ENCODE measurements at places on chromosomes 13 and 19.

GRCh38 chr13:66222926-66223325 lies 1007.2 kb downstream of the PCDH9 start:
- no peak for DNase-seq

- no peak for DNase-seq
Measured at GRCh38 chr13:111792956-111793355, 274.0 kb upstream of the SOX1 start.

DNA sequence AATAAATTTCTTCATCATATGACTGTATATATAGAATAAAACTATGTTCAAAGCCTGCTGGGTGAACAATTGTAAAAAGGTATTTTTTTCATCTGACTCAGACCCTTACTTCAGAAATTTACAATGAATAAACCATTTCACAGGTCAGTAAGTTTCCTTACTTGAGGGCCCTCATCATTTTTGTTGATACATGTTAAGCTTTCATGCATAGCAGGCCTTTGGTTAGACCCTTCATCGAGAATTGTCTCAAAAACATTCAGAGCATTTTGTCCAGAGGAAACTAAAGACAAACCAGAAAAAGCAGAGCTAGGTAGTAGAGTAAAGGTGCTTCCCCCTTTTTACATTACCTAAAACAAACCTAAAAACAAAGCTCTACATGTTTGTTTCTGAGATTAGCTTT lies 46.2 kb downstream of the FNDC3A start:
- DNase-seq, result no peak

GRCh38 chr19:46350029-46350757 lies 3.3 kb downstream of the PPP5C start:
- no peak for DNase-seq

DNA sequence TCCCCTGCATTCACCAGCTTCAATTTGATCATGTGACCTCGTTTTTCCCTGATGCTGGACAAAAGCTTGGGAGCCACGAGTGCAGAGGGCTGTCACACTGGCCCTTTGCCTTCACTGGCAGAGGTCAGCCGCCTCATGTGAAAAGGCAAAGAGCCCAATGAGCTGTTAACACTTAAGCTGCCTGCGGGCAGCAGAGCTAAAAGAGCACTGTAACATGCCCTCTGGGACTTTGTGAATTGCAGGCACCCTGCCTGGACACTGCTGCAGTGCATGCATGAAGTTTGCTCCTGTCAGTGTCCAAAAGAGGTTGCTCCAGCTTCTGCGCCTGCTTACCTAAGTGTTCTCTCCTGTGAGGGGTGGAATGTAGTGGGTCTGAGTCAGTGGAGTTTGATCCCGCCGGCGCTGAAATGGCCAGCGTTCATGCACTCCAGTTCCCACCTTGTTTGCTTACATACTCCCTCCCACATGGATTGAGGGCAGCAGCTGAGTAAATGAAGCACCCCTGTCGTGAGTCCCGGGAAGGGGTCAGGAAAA lies 193.7 kb downstream of the RFC3 start:
- DNase-seq, result no peak

DNA sequence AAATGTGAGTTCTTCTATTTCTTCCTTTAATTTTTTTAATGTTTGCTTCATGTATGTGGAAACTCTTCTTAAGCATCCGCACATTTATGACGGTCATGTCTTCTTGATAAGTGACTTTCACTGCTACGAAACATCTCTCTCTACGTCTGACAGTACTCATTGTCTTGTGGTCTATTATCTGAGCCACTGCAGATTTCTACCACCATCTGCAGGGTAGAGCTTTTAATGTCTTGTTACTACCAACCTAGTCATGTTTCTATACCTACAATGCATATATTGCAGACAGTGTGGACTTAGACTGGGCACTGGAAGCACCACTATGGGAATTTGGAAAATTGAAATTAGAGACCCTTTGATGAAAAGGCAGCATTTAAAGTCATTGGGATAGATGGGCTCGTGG lies 75.4 kb upstream of the ARHGEF7 start:
- DNase-seq, result no peak

DNA sequence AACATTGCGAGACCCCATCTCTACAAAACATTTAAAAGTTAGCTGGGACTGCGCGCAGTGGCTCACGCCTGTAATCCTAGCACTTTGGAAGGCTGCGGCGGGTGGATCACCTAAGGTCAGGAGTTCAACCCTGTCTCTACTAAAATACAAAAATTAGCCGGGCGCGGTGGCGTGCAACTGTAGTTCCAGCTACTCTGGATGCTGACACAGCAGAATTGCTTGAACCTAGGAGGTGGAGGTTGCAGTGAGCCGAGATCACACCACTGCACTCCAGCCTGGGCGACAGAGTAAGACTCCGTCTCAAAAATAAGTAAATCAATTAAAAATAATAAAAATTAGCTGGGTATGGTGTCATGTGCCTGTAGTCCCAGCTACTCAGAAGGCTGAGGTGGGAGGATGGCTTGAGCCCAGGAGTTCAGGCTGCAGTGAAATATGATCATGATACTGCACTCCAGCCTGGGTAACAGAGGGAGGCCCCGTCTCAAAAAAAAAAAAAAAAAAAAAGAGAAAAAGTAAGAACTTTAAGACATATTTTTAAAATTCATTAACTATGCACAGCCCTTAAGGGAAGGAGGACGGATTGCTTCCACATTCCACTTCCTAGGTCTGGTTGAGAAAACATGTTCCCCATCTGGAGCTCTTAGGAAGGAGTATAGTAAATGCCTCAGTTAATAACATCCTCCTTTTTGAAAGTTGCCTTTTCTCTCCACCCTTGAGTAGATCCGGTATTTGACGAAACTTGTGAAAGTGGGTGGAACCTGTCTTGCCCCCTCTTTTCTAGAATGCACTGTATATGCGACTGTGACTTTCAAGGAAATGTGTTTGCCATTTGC lies 26.1 kb downstream of the EXOC3L2 start:
- no peak for DNase-seq

DNA sequence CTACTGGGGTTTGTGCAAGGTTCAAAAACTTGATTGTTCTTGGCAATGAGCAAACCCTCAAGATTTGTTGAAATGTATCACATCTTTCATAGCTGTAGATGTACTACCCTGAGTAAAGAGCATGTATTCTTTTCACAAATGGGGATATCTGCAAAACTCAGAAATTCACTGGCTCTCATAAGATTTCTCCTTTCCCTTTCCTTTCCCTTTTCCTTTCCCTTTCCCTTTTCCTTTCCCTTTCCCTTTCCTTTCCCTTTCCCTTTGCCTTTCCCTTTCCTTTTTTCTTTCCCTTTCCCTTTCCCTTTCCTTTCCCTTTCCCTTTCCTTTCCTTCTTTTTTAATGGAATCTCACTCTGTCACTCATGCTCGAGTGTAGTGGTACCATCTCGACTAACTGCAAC lies 69.1 kb downstream of the FNDC3A start:
- no peak for DNase-seq

DNA sequence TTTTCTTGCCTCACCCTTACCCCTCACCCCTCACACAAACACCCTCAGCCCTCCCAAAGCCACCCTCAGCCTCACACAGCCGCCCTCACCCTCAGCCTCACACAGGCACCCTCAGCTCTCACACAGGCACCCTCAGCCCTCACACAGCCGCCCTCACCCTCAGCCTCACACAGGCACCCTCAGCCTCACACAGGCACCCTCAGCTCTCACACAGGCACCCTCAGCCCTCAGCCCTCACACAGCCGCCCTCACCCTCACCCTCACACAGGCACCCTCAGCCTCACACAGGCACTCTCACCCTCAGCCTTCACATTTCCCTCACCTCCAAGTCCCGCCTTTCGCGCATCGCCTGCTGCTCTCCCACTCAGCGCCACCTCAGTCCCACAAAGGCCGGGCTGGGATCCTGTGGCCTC lies 287 bp upstream of the ZSCAN22 start:
- no peak for DNase-seq

GRCh38 chr19:1616396-1616795 lies 11.1 kb upstream of the UQCR11 start:
- DNase-seq, result no peak

GRCh38 chr19:13823256-13823655 lies 28.0 kb downstream of the ZSWIM4 start:
- no peak for DNase-seq

DNA sequence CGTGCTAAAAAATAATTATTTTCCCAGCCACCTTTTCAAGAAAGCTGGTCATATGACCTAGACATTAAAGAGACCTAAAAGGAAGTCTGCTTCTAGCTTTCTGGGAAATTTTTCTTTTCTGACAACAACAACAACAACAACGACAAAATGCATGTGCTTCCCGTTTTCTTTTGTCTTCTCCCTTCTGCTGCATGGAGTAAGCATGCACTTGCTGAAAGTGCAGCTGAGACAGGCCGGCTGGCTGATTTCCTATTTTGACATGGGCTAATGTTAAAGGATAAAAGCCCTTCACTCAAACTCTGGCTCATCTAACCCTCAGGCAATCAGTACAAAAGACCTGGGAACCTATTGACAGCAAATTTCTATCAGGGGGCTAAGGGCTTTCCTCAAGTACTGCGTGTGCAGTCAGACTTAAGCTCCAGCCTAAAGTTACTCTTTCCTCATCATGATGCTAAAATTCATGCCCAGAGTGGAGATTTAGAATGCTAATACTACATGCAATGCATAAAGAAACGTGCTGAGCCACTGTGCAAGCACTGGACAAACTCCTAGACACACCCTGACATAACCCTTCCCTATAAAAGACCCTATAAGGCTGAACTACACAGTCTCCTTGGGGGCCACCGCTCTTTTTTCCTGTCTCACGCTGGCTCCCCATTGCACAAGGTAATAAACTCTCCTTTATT lies 811.1 kb downstream of the UQCRFS1 start:
- no peak for DNase-seq

- DNase-seq, result no peak
Measured at GRCh38 chr13:52797176-52797575, 51.3 kb downstream of the PCDH8 start.

DNA sequence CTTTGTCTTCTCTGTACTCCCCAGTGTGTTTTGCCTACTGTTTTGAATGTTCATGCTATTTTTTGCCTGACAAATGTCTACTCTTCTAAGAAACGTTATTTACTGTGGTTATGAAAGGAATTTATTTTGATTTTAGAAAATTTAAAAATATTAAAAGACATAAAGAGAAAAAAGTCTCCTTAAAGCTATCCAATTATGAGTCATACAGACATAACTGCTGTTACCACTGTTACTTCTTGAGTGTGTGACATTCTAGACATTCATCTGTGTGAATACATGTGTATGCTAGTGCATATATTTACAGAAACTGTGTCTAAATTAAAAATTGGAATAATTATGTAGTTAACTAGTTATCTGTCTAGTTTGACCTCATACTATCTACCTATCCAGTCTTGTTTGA lies 187.6 kb upstream of the SGCG start:
- DNase-seq, result no peak

DNA sequence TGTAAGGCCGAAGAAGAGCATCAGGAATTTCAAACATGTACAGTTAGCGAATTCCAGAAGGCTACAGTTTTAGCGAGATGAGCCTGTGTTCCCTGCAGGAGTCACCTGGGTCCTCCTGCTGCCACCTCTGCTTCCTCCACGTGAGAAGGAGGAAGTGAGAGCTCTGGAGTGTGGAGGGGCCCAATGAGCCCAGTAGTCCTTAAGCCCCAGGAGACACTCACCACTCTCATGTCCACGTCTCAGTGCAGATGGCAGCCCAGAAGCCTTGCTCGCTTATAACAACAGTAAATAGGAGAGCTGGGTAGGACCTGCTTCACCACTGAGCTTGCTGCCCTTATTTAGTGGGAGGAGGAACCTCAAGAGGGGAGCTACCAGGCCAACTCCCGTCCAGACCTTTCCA lies 44.3 kb downstream of the SERP2 start:
- DNase-seq, result no peak

DNA sequence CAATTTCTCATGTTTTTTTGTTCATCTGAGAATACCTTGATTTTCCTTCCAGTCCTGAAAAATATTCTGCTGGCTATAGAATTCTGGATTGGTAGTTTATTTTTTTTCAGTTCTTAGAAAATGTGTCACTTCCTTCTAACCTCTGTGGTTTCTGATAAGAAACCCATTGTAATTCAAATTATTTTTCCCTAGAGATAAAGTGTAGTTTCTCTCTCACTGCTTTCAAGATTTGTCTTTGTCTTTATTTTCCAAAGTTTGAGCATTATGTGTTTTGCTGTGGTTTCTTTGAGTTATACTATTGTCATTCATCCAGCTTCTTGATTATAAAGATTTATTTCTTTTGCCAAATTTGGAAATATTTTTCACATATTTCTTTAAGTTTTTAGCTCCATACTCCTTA lies 324.0 kb upstream of the SPRY2 start:
- no peak for DNase-seq

DNA sequence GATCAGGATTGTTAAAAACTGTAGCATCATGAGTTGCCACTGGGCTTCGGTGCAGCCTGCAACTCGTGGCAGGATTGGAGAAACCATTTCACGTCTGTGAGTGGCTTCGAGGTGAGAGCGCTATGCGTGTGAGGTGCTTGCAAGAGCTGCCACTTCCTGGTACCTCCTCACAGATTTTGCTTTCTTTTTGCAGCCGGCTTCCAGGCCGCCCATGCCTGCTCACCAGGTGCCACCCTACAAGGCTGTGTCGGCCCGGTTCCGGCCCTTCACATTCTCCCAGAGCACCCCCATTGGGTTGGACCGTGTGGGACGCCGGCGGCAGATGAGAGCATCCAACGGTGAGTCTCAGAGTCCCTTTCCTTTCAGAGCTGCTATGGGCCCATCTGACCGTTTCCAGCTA lies 57.9 kb upstream of the C1QTNF9 start:
- peak; percentile 54 for DNase-seq

GRCh38 chr13:76336889-76337844 lies 549.0 kb downstream of the KCTD12 start:
- no peak for DNase-seq

GRCh38 chr19:49064029-49064629 lies 489 bp downstream of the NTF4 start:
- DNase-seq, result no peak
